ENCODE measurements at places on chromosomes 5 and 9. TPM values are rescaled to one million over a fixed set of nuclear protein-coding genes. Genes with fewer than 3 reads are reported as not detected.

DNA sequence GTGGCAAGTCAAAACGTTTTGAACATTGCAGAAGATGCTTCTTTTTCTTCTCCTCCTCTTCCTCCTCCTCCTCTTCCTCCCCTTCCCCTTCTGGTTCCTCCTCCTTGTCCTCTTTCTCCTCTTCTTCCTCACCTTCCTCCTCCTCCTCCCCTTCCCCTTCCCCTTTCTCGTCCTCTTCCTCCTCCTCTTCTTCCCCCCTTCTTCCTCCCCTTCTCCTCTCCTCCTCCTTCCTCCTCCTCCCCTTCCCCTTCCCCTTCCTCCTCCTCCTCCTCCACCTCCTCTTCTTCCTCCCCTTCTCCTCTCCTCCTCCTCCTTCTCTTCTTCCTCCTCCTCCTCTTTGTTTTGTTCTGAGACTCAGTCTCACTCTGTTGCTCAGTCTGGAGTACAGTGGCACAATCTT lies 167.0 kb upstream of the SV2C start:
- no peaks in the 10 kb centered on the region for H3K27me3 ChIP-seq
- no peak overlapping the region for H3K27ac ChIP-seq
- no peak overlapping the region for H3K4me3 ChIP-seq
- H3K36me3 ChIP-seq = no peaks in the 10 kb centered on the region
- no peak for DNase-seq

DNA sequence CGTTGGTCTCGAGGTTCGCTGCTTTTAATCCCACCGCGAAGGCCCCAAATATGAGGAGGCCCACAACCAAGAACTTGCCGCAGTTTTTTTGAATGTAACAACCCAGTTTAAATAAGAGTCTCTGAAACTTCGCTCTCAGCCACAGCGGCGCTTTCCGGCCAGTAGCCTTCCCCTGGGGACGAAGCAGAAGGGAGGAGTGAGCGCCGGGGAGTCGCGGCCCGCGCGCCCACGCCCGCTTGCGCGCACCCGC lies 10.4 kb downstream of the PTCH1 start:
- H3K27ac ChIP-seq = peak overlapping the region; percentile 82
- no peaks in the 10 kb centered on the region for H3K36me3 ChIP-seq
- H3K4me3 ChIP-seq = peak overlapping the region; percentile 72
- no peaks in the 10 kb centered on the region for H3K27me3 ChIP-seq
- H3K4me1 ChIP-seq = peaks cover 7% of the 10 kb centered on the region

GFRA3 gene
- 0.84 TPM for total RNA-seq

DNA sequence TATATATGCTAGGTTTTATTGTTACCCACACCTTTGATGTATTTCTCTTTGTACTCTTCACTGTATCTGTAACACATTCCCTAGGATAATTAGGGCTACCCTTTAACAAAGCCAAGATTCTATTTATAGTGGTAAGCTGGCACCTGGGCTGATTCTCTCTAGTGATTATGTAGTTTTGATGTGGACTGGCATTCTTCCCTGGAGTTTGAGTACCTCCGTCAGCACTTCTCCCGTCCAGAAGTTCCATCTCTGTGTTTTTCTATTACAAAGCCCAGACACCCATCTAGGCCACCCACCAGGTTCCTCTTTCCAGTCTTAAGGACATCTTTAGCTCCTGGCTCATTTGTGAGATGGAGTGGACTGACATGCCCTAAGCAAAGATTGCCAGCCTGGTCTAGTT lies 55.9 kb upstream of the CDKN2B start:
- H3K4me3 ChIP-seq = no peak overlapping the region
- no peak for DNase-seq
- H3K36me3 ChIP-seq = no peaks in the 10 kb centered on the region
- H3K4me1 ChIP-seq = no peaks in the 10 kb centered on the region
- H3K27ac ChIP-seq = no peak overlapping the region

PLPP7 gene
- total RNA-seq = 9.3 TPM

DNA sequence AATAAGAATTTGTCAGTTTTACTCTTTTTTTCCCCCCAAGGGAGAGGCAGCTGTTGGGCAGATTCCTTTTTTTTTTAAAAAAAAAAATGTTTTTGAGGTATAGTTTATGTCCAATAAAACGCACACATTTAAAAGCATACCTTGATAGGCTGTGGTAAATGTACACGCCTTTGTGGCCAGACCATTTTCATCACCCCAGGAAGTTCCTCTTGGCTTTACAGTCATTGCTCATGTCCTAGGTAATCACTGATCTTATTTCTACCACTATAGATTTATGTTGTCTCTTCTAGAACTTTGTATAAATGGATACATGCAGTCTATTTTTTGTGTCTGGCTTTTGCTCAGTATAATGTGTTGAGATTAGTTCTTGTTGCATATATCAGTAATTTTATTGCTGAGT lies 9.8 kb downstream of the SUB1 start:
- DNase-seq = no peak
- no peak overlapping the region for H3K27ac ChIP-seq
- H3K27me3 ChIP-seq = no peaks in the 10 kb centered on the region
- H3K4me3 ChIP-seq = no peak overlapping the region
- H3K36me3 ChIP-seq = no peaks in the 10 kb centered on the region

CDH12 gene
- 3.4 TPM for total RNA-seq

PCDHGA6 gene
- 7.4 TPM for total RNA-seq

DNA sequence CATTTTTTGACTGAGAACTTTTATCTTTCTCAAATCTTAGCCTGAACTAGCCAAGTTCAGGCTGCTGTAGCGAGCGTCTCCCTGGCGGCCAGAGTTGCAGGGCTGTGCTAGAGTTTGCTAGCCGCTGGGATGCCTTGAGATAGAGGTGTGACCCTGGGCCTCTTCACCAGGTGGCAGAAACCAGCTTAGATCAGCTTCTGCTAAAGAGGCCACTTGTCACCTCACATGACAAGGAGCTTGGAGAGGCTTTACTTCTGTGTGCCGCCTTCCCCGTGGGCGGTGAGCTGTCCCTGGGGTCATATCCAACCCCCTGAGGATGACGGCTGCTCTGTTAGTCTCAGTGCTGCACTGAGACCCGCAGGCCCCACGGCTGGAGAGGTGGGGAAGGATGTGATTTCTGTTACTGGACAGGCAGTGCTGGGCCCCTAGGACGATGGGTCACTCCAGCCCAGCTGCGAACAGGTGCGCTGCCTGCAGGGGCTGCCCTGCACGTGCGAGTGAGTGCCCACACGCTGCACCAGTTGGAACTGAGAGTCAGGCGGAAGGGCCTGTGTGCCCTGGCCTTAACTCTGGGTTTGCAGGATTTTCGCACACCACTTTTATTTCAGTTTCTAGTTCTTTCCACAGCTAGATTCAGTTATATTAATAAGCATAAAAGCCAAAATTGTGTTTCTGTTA lies 63.8 kb downstream of the EHMT1 start:
- H3K36me3 ChIP-seq = no peaks in the 10 kb centered on the region
- H3K27me3 ChIP-seq = no peaks in the 10 kb centered on the region
- no peak overlapping the region for H3K27ac ChIP-seq

FGF18 gene
- total RNA-seq = 1.3 TPM

IL4 gene
- not detected for total RNA-seq

- H3K4me1 ChIP-seq = no peaks in the 10 kb centered on the region
- H3K27me3 ChIP-seq = no peaks in the 10 kb centered on the region
- no peak overlapping the region for H3K4me3 ChIP-seq
- no peak overlapping the region for H3K27ac ChIP-seq
- no peak for DNase-seq
- H3K36me3 ChIP-seq = no peaks in the 10 kb centered on the region
Measured at GRCh38 chr9:29625292-29625731, 2052.0 kb upstream of the C9orf72 start.

DNA sequence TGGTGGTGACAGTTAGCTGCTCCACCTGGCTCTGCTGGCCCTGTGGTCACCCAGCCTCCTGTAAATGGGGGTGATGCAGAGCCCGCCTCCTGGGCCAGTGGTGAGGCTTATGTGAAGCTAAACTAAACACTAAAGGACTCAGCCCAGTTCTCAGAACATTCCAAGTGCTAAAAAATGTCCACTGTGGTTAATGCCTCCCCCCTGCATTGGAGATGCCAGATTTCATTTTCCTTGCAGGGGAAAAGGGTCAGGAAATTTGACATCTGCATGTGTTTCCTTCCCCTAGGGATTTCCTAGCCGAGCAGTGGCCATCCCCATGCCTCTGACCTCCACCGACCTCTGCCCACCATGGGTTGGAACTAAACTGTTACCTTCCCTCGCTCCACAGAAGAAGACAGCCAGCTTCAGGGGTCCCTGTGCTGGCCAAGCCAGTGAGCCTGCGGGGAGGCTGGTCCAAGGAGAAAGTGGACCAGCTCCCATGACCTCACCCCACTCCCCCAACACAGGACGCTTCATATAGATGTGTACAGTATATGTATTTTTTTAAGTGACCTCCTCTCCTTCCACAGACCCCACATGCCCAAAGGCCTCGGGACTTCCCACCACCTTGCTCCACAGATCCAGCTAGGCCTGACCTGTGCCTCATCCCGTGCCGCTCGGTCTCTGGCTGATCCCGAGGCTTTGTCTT lies 13.0 kb downstream of the CD74 start:
- no peaks in the 10 kb centered on the region for H3K27me3 ChIP-seq
- no peak overlapping the region for H3K4me3 ChIP-seq
- no peaks in the 10 kb centered on the region for H3K36me3 ChIP-seq
- H3K4me1 ChIP-seq = peaks cover 4% of the 10 kb centered on the region
- DNase-seq = no peak
- H3K27ac ChIP-seq = no peak overlapping the region

DNA sequence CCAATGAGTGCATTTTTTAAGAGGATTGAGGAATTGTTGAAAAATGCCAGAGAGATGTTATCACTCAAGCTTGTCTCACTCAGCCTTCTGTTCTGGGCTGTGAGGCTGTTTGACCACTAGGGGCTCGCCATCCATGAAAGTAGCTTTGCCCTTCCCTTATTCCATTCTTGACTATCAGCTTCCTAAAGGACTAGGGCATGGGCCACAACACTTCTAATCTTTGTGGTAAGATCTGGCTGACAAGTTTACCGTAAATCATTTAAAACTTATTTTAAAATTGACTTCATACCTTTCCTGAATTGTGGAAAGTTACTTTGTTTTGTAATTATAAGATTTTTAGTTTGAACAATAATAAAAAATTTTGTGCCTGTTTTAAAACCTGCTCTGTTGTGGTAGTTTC lies 49.5 kb downstream of the TJP2 start:
- DNase-seq = no peak
- no peaks in the 10 kb centered on the region for H3K36me3 ChIP-seq
- peaks cover 5% of the 10 kb centered on the region for H3K4me1 ChIP-seq
- H3K27ac ChIP-seq = no peak overlapping the region
- no peaks in the 10 kb centered on the region for H3K27me3 ChIP-seq

- H3K36me3 ChIP-seq = no peaks in the 10 kb centered on the region
- H3K27ac ChIP-seq = no peak overlapping the region
- no peak overlapping the region for H3K4me3 ChIP-seq
- no peaks in the 10 kb centered on the region for H3K4me1 ChIP-seq
Measured at GRCh38 chr9:117097761-117098160, 317.1 kb downstream of the ASTN2 start.

S1PR3 gene
- total RNA-seq = 10.1 TPM

GRCh38 chr9:110785166-110785565 lies 116.6 kb downstream of the MUSK start:
- no peaks in the 10 kb centered on the region for H3K4me1 ChIP-seq
- H3K4me3 ChIP-seq = no peak overlapping the region
- H3K27ac ChIP-seq = no peak overlapping the region
- no peaks in the 10 kb centered on the region for H3K36me3 ChIP-seq
- no peaks in the 10 kb centered on the region for H3K27me3 ChIP-seq

DNA sequence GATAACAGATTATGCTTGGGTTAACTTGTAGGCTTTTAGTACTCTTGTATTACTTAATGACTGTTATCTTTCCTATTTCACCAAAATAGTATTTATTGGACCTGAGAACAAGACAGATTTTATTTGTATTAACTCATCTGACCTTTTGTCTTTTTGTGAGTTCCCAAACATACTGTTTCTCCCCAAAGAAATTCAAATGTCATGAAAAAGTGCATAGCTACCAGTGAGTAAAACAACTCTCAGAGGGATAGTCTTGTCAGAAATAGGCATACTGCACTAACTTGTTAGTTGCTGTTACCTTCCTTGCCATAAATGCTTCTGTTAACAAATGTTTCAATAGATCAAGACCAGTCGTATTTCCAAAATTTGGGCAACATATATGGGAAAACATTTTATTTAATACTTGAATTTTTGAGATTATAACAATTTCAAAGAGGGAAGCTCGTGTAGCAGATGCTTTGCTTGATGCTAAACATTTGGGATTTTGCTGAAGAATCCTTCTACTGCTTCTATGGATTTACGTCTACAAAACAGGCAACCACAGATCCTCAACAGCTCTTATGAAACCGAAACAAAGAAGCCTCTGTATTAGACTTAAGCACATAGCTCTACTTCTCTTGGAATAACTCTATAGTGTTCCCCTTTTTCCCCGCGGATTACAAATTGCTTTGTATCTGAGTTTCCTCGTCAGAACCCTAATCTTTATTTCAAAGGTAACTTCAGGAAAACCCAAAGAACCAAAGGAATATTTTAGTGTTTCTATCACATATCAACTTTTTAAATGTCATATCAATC lies 248.8 kb downstream of the MCTP1 start:
- no peak overlapping the region for H3K27ac ChIP-seq
- no peak for DNase-seq
- no peaks in the 10 kb centered on the region for H3K36me3 ChIP-seq
- no peaks in the 10 kb centered on the region for H3K27me3 ChIP-seq

MAML1 gene
- 35.4 TPM for total RNA-seq

GRCh38 chr9:35736201-35736633 lies 3.8 kb downstream of the CREB3 start:
- no peak overlapping the region for H3K27ac ChIP-seq
- H3K4me3 ChIP-seq = no peak overlapping the region
- H3K36me3 ChIP-seq = no peaks in the 10 kb centered on the region
- peaks cover under 1% of the 10 kb centered on the region for H3K4me1 ChIP-seq
- no peaks in the 10 kb centered on the region for H3K27me3 ChIP-seq

NCS1 gene
- total RNA-seq = 10.3 TPM

GRCh38 chr9:95085036-95085770 lies 232.3 kb downstream of the FANCC start:
- peak; percentile 16 for DNase-seq
- H3K27me3 ChIP-seq = no peaks in the 10 kb centered on the region
- H3K4me3 ChIP-seq = no peak overlapping the region
- H3K36me3 ChIP-seq = no peaks in the 10 kb centered on the region
- peaks cover 2% of the 10 kb centered on the region for H3K4me1 ChIP-seq
- no peak overlapping the region for H3K27ac ChIP-seq

DNA sequence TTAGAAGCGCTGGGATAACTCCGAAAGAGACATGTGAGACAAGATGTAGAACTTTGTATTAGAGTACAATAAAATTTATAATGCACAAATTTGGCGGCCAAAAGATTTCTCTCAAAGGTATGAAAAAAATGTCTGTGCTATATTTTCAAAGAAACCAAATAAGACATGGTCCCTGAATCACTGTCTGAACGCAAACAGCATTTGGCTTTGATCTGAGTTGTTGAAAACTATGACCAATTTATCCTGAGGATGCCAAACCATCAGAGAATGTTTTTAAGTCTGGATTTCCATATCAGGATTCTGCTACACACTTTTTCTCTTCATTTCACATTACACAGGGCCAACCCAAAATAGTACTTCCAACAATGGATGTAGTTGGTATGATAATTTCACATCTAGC lies 9.9 kb upstream of the GLIS3 start:
- no peak overlapping the region for H3K27ac ChIP-seq
- H3K4me1 ChIP-seq = no peaks in the 10 kb centered on the region
- no peak overlapping the region for H3K4me3 ChIP-seq
- no peaks in the 10 kb centered on the region for H3K36me3 ChIP-seq
- DNase-seq = no peak

RAB3C gene
- total RNA-seq = 3.1 TPM
